Left ventricle myocardium inferior (tissue), 1 donor: ENCODE measurements at places on chromosomes 11 and 22.
A peak's percentile ranks its signal among the peaks of the same experiment; 100 is the strongest.

DNA sequence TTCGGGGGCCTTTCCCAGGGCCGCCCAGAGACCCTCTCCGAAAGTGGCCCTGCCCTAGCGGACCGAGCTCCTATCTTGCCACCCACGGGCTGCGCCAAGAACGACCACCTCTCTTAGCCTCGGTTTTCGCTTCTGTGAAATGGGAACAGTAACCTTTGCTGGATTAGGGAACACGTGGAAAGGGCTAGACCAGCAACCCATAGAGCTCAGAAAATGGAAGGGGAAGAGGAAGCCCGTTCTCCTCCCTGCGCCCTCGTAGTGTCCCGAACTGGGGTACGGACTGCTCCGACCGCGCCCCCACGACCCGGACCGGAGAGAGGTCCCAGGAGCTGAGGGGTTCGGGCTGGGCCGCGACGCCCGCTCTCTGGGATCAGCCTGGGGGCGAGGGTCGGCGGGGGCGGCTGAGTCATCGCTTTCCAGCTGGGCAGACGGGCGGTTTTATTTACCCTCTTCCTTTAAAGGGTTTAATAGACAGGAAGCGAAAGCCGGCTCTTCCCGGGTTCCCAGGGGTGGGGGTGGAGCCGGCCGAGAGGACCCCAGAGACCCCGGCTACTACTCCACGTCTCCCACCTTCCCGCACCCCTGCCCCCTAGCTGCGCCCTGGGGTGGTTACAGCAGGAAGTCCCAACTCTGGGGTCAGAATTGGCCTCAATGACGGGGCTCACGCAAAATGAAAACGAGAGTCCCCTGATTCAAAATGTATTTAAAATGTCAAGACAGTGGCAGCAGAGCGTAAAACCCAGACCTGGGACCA lies 907 bp upstream of the PHLDA2 start:
- no peak for DNase-seq

DNA sequence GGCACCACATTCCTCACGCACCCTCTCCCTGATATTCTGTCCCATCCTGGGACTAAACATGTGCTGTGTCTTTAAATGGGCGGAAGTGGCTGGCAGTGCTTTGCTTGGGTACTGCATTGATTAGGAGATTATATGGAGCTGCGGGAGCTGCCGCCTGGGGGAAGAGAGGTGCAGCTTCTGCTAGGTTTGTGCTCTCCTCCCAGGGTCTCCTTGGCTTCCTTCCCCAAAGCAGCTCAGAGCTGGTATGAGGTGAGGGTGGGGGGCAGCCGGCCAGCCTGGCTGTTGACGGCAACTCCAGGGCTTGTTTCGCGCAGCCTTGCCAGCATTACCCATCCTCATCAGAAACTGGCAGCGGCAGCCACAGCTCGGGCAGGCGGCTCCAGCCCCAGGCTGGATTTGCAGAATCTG lies 95.4 kb downstream of the GRAMD1B start:
- no peak for DNase-seq

- DNase-seq = no peak
Observed at GRCh38 chr22:18116634-18117033, 6.0 kb downstream of the TUBA8 start.

DNA sequence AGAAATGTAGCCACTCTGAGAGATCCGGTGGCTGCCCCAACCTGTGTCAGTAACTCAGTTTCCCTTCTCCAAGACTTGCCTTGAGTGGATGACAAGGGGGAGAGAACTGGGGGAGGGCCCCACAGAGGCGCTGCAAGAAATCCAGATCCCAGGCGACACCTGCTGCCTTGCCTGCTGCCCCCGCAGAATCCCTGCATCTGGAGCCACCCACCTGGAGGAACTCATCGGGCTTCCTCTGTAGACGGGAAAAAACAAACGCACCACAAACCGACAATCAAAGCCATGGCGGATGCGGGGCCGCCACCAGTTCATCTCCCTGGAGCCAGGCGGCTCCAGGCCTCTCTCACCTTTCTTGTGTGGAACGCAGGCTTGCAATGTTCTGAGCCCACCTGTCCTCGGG lies 40.2 kb downstream of the MACROD1 start:
- DNase-seq = no peak

DNA sequence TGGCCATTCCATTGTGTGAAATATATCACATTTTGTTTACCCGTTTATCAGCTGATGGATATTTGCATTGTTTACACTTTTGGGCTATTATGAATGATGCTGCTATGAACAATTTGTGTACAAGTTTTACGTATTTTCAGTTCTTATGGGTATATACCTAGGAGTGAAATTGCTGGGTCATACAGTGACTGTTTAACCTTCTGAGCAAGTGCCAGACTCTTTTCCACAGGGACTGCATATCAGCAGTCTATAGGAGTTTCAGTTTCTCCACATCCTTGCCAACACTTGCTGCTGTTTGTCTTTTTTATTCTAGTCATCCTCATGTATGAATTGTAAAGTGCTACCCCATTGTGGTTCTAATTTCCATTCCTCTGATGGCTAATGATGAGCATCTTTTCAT lies 108.2 kb downstream of the EMSY start:
- DNase-seq = no peak

DNA sequence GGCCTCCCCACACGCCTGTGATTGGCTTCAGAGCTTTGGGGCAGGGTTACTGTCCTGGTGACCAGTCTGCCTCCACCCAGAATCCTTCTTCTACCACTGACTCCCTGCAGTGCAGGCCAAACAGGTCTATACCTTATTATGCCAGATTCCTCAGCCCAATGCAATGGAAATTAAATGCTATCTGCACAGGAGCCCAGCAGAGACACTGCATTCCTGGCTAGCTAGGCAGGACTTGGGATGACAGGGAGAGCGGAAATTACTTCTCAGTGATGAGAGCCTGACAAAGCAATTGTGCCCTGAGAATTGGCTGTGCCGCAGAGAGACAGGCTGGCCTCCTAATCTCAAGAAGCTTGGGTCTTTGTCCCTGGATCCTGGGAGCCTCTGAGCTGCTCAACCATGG lies 143.8 kb upstream of the NCAM1 start:
- DNase-seq = no peak

GRCh38 chr11:131609921-131610320 lies 239.5 kb downstream of the NTM start:
- no peak for DNase-seq

- no peak for DNase-seq
Observed at GRCh38 chr11:9357041-9357440, 27.4 kb upstream of the IPO7 start.

DNA sequence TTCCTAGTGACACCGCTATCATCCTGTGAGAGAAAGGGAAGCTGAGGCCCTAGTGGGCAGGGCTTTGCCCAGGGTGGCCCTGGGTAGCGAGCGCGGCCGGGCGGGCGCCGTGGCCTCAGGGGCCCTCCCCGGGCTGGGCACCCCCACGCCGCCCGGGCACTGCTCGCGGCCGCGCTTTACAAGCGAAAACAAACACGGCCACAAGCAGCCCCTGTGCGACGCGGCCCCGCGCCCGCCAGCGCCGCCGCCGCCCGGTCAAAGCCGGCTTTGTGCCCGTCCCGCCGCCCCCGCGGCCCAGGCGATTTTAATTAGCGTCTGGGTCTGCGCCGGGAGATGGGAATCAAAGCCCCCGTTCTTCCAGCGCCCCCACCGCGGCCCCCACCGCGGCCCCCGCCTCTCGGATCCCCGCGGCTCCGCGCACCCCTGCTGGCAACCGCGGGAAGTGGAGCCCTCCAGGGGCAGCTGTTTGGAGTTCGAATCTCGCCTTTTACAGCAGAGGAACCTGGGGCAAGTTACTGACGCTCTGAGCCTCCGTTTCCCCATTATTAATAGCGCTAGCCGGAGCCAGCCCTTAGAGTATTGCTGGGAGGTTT lies 47.9 kb downstream of the CHRDL2 start:
- DNase-seq = peak; percentile 36

- no peak for DNase-seq
Observed at GRCh38 chr11:120740380-120740779, 228.8 kb downstream of the GRIK4 start.

GRCh38 chr11:8705146-8705545 lies 22.6 kb downstream of the RPL27A start:
- no peak for DNase-seq

DNA sequence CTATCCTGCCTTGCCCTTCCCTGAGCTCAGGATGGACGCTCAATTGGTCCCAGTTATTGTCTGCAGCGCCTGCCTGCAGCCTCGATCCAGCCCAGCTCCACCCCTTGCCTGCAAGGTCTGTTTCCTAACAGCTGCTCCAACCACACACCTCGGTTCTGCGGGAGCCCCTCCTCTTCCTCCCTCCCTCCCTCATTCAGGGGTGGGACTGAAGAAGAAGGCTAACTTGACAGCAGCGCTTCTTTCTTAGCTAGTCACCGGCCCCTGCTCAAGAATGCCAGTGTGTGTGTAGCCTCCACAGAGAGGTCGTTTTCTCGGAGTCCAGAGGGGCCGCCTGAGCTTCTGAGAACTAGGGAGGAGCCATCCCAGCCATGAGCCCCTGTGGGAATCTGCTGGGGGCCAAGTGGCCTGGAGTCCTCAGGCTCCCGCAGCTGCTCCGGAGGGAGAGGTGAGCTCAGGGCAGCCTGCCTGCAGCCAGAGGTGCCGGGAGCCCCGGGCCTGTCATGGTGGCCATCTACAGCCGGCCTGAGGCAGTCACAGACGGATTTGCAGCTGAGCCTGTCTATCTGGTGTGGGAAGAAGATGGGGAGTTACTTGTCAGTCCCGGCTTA lies 36.1 kb downstream of the LIMK2 start:
- peak; percentile 76 for DNase-seq

DNA sequence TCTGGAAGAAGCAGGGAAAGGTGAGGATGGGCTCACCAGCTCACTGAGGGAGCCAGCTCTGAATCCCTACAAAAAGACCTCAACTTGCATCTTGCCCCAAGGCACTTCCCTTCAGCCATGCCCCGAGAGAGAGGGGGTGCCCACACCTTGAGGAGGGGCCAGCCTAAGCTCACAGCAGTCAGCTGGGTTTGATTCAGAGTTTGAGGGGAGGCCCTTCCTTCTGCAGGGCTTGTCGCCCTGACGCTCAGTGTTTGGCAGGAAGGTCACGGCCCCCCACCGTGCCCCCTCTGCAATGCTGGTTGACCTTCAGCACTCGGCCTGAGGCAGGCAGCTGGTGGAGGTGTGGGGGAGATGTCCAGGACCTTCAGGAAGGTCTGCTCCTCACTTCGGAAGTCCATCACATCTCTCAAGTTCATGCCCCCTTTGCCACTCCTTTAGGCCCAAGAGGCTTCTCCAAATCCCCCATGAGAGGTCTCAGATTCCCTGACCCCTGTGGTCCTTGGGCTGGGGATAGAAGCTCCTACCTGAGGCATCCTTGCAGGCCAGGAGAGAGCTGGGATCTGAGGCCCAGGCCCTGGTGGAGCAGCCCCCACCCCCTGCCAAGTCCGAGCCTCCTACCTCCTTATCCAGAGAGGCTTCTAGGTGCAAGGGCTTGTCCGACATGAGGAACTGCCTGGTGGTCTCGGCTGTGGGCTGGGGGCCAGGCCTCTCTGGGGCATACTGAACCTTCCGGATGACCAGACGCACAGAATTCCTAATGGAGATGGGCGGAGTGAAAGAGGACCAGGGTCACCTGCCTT lies 37.6 kb downstream of the TPBGL start:
- DNase-seq = peak; percentile 6
